ENCODE measurements at places on chromosomes 13 and 19.

GRCh38 chr19:10230861-10231611, at the start of gene S1PR2:
Gene S1PR2 (minus strand): TSS chr19:10231331. CDS start chr19:10224905, 6,426 bp downstream.
- DNase-seq, result peak; percentile 59

GRCh38 chr19:15701757-15702533, 25.9 kb upstream of the OR10H2 start:
- DNase-seq, result no peak

DNA sequence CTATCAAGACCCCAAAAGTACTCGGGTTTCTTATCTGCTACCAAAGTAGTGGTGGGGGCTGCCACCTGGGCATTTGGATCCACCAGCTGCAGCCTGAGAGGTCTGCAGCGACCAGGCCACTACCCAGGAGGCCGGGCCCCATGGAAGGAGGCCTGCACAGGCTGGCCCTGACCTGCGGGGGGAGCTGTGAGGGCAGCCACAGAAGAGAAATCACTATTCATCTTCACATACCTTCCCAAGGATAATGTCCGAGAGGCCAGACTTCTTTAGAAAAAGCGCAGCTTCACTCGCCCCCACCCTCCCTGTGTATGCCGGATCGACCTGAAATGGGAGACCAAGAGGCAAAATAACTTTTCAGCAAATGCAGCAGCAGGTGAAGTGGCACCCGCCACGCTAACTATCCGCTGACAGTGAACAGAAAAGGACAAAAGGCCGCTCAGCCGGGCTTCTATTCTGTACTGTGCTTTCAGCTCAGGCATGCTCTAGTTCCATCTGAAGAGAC, 30.1 kb downstream of the EPS15L1 start:
- DNase-seq, result peak; percentile 48

DNA sequence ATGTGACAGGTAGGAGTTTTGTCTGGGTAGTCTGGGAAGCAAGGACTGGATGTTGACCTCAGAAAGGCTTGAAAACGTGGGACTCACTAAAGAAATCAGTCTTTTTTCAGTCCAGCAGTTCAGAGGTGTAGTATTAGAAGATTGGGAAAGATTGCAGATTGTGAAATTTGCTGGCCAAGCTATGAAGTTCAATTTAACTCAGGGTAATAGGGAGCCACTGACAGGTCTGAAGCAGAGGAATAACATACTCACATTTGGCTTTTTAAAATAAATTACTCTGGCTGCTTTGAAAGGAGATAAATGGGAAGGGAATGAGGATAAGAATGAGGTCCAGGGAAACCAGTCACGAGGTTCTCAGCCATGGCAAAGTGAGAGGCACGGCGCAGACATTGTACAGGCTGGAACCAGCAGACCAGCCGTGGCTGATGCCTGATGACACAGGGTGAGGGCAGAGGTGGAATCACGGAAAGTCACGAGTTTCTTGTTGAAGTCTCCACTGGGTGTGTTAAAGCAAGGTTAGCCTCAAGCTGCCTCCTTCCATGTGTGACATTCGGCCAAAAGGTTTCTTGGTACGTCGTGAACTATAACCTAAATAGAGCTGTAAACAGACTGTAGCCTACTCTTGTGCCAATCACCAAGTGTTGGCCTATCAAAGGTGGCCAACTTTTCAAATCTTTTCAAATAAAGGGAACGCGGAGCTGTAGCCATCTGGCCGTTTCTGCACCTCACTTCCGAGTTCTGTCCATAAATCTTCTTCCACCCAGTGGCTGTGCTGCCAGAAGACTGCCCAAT, 377.6 kb downstream of the IRS2 start:
- DNase-seq, result peak; percentile 48

GRCh38 chr13:98930151-98930591, 47.7 kb downstream of the DOCK9 start:
- no peak for DNase-seq

DNA sequence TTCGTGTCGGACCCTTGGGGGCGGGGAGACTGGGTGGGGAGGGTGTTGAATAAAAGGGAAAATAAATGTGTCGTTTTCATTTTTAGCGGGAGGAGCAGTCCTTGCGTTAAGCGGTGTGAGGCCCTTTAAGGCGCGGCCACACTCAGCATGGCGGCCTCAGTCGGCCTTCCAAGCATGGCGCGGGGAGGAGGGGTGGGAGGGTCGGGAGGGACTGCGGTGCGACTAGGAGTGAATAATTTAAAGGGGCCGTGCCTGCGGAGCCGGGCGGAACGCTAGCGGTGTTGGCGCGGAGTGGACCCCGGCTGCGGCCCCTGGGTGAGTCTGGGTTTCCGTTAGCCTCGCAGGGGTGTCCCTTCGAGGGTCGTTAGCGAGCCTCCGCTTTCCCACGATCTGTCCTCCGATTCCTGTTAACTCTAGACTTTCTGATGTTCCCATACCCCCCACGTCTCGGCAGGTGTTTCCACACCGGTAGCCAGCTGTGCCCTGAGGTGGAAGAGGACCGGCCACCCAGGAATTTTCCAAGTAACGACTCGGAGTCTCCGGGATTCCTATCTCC, 1.5 kb upstream of the PNPLA6 start:
- DNase-seq, result peak; percentile 95

DNA sequence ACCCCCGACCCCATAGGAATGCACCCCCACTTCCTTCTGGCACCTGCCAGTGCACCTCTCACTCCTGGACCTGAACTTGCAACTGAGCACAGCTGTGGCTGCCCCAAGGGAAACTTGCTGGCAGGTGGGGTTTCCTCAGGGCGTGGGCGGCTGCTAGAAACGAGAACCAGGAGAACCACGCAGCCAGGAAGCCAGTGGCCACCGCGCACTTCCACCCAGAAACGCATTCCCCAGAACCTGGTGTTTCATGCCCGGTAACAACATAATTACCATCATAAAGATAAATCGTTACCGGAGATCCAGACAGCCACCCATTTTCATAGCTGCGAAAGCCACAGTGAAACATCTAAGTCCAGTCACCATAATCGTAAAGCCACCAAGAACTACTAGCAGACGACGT, 75.2 kb upstream of the C13orf46 start:
- no peak for DNase-seq

- no peak for DNase-seq
Measured at GRCh38 chr19:16698914-16699313, 20.7 kb upstream of the NWD1 start.

DNA sequence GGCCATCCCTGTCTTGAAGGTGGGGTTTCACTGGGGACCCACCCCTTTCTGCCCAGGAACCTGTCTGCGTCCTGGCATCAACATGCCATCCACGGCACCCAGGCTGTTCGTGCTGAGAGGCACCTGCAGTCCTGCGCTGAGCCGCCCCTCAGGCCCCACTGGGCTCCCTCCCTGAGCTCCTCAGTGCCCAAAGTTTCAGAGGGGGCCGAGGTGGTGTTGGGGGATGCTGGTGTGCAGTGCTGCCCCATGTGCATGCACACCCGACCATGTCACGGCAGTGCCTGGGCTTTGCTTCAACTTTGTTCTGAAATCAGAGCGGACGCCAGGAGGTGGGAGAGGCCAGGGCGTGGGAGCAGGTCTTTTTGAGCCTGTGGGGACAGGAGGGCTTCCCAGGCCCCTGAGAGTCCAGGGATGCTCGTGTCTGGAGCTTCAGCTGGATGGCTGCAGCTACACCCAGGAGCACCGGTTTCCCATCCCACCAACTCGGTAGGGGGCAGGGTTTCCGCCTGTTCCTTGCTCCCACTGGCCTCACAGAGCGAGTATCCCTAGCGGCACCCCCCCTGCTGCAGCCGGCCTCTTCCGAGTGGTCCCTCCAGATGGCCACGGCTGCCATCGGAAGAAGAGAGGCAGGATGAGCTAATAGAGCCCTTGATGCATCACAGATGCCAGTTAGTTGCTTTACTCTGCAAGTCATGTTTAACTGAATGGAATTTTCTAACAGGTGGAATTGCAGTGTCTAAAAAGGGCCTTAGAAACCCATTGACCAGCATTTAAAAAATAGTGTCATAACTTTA, 44.0 kb downstream of the WDFY2 start:
- no peak for DNase-seq

- peak; percentile 56 for DNase-seq
Measured at GRCh38 chr19:54448040-54448773, 792 bp upstream of the LENG8 start.

DNA sequence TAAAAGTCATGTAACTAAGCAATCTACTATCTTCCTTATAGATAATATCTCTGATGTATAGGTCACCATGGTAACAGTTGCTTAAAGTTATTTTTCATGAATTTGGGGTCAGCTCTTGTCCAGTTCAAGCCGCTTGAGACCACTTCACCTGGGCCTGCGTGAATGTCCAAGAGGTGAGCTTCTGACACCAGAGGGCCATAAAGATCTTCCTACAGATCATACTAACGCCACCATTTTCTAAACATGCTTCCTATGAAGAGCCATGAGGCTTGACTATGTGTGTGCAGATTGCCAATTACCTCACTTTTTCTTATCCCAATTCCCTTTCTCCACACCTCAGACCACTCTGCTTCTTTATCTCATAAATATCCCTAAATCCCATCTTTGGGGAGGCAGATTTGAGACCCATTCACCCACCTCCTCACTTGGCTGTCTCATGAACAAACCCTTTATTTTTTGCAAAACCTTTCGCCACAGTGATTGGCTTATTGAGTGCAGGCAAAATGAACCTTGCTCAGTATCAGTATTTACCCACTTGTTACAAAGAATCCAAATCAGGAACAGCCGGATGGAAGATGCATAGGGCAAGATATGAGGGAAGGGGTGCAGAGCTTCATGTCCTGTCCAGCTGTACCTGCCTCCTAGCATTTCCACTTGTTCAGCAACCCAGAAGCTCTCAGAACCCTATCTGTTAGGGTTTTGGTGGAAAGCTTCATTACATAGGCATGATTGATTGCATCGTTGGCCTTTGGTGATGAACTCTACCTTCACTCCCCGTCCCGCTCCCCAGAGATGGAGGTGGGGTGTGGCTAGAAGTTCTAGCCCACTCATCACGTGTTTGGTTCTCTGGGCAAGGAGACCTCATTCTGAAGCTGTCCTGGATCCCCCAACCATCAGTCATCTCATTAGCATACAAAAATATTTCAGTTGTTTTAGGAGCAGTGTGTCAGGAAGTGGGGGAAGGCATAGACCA, 34.2 kb downstream of the FAM187B start:
- DNase-seq, result no peak

GRCh38 chr13:108957369-108958012, 328.1 kb downstream of the MYO16 start:
- DNase-seq, result peak; percentile 95

GRCh38 chr13:79648191-79648590, 167.2 kb downstream of the NDFIP2 start:
- no peak for DNase-seq

GRCh38 chr19:41366089-41366488, 2.1 kb upstream of the B9D2 start:
- no peak for DNase-seq

- no peak for DNase-seq
Measured at GRCh38 chr13:94503851-94504250, 24.4 kb upstream of the DCT start.

- no peak for DNase-seq
Measured at GRCh38 chr19:3648037-3648905, 21.7 kb upstream of the CACTIN start.

DNA sequence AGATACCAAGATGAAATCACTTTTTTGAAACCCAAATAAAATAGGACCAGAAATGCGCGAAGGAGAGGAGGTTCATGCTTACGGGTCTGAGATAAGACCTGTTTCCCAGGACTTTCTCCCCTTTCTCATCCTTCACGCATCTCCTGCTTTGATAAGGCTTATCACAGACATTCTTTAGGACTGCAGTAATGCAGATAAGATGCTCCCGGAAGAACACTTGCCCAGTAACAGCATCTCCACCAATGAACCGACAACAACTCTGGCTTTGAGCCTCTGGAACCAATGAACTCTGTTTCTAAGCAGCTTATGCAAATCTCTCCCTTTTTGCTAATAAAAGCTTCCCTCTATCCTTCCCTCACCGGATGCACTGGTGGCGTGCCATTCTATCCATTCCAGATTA, 783.4 kb upstream of the ARGLU1 start:
- peak; percentile 88 for DNase-seq

- DNase-seq, result no peak
Measured at GRCh38 chr19:27925202-27925601, 1287.7 kb downstream of the UQCRFS1 start.

- peak; percentile 57 for DNase-seq
Measured at GRCh38 chr13:42041011-42041683, 7.3 kb upstream of the DGKH start.

- no peak for DNase-seq
Measured at GRCh38 chr19:50361290-50362029, 4.0 kb downstream of the NAPSA start.

DNA sequence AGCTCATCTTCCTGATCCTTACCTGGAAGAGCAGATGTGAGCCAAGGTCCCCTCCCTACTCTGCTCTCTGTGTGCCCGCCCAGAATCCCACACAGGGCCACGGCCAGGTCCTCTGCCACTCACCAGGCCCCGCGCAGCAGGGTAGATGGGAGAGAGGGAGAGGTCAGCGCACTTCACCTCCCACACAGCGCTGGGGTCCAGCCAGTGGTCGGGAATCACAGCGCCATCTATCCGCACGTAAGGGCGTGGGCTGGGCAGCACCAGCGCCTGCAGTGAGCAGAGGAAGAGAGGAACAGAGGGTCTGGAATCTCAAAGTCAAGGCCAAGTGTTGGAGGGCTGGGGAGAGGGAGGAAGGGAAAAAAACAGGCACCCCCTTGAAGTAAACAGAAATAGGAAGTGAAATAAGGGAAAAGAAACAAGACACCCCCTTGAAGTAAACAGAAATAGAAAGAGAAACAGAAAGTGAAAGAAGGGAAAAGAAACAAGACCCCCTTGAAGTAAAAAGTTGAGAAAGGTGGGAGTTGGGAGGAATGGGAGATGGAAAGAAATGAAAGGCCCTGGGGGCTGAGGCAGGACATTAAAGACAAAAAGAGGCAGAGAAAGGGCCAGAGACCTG, 7.0 kb upstream of the PLA2G4C start:
- DNase-seq, result no peak

DNA sequence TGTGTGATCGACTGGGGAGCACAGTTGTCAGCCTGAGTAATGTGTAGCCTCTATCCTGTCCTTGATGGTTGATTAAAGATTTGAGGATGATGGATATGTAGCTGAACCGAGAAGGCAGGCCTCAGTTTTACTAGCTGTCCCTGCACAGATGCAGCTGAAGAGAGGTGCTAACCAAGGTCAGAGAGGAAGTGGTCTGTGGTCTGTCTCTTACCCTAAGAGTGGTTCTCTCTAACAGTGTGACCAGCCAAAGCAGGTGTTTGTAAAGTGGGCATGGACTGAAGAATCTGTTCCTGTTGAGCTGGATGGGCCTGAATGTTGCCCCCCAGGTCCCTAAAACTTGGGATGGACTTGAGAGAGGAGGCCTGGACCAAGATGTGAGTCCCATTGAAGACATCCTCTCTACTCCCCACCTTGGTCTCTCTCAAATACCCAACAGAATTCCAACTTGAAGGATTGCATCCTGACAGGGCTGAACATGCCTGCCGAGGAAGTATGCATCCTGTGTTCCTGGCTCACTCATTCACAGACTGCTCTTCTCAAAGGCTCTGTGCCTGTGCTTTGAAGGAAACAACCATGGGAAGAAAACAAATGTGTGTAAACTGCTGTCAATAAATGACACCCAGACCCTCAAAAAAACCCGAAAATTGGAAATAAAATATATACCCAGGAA, 223.8 kb downstream of the MAB21L1 start:
- DNase-seq, result no peak

- DNase-seq, result no peak
Measured at GRCh38 chr13:95503662-95504061, 48.9 kb upstream of the CLDN10 start.
